ENCODE measurements at places on chromosomes 5 and 9.

- no peak overlapping the region for H3K4me3 ChIP-seq
- H3K27ac ChIP-seq, result no peak overlapping the region
- H3K4me1 ChIP-seq, result no peaks in the 10 kb centered on the region
Measured at GRCh38 chr5:72134226-72134899, 27.1 kb downstream of the MAP1B start.

- no peaks in the 10 kb centered on the region for H3K36me3 ChIP-seq
- DNase-seq, result no peak
- no peak overlapping the region for H3K27ac ChIP-seq
Measured at GRCh38 chr5:107517185-107518033, 153.3 kb downstream of the EFNA5 start.

DNA sequence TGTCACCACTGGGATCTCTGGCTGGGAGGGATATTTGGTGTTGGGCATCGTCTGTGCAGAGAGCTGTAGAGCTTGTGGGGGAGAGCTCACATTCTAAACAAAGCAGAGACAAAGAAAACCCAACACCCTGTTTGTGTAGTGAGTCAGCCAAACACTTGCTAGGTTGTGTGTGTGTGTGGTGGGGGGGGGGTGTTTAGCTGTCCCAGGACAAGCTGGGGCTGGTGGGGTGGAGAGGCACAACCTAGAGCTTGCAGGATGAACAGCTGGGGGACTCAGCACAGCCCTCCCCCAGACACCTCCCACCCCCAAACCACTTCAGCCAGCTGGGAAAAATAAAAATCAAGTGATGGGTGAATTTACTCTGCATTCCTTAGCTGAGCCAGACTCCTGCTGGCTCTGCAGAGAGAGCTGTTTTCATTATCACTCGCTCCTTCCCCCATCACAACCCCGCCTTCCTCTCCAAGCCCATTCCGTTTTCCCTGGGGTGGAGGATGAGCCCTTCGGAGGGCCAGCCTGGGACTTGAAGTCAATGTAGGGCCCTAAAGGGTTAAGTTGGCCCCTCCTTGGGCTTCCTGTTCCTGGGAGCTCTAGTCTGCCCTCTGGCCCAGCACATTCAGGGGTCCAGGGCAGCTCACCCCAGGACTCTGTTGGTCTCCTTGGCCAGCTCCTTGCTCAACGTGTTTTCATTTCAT lies 2.6 kb downstream of the OLFML2A start:
- H3K36me3 ChIP-seq, result no peaks in the 10 kb centered on the region
- peak overlapping the region; percentile 77 for H3K27ac ChIP-seq
- DNase-seq, result peak; percentile 32

DNA sequence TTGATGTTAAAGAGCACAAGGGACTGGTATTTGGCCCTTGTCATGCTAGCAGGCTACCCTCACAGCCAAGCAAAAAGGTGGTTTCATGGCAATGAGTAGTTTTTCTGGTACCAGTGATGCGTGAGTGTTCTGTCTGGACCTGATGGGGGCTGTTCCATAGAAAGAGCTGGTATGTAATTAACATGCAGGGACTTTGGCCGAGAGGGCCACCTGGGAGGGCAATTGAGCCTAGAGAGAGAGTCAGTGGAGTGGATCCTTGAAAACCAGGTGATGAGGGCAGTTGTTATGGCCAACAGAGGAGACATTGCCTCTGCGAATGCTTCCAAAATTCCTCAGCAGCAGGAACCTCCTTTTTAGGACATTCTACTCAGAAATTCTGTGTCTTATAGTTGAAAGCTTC lies 383.3 kb downstream of the PSAT1 start:
- no peaks in the 10 kb centered on the region for H3K36me3 ChIP-seq
- no peak overlapping the region for H3K4me3 ChIP-seq
- no peak for DNase-seq
- no peak overlapping the region for H3K27ac ChIP-seq
- H3K4me1 ChIP-seq, result no peaks in the 10 kb centered on the region

DNA sequence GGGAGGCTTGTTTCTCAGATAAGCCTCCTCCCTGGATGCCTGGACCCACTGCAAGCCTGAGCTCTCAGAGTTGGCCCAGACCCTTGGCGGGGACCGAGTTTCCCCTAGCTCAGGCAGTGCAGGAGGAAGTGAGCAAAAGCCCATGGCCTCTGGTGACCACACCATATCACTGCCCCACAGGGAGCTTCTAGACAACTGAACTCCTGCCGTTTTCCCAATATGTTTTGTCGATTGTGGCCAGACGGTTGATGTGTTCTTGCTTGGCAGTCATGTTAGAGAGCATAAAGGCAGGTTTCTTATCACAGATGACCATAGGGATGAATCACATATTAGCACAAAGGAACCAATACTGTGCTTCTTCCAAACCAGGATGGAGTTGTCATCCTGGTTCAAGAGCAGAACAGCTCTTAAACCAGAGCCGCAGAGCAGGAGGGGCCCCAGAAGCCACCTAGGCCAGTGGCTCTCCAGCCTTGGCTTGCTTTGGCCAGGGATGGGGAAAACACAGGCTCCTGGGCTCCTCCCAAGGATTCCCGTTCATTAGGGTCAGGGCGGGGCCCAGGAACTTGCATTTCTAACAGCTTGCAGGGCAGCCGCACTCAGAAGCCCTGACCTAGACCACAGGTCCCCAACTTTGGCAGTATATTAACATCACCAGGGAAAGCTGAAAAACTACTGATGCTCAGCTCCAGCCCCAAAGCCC lies 113.1 kb upstream of the TBC1D2 start:
- H3K27ac ChIP-seq, result no peak overlapping the region
- no peaks in the 10 kb centered on the region for H3K4me1 ChIP-seq
- no peaks in the 10 kb centered on the region for H3K27me3 ChIP-seq
- H3K4me3 ChIP-seq, result no peak overlapping the region

- no peaks in the 10 kb centered on the region for H3K27me3 ChIP-seq
- no peaks in the 10 kb centered on the region for H3K36me3 ChIP-seq
- H3K27ac ChIP-seq, result no peak overlapping the region
- no peak overlapping the region for H3K4me3 ChIP-seq
Measured at GRCh38 chr5:108720391-108720790, 27.3 kb upstream of the FER start.

DNA sequence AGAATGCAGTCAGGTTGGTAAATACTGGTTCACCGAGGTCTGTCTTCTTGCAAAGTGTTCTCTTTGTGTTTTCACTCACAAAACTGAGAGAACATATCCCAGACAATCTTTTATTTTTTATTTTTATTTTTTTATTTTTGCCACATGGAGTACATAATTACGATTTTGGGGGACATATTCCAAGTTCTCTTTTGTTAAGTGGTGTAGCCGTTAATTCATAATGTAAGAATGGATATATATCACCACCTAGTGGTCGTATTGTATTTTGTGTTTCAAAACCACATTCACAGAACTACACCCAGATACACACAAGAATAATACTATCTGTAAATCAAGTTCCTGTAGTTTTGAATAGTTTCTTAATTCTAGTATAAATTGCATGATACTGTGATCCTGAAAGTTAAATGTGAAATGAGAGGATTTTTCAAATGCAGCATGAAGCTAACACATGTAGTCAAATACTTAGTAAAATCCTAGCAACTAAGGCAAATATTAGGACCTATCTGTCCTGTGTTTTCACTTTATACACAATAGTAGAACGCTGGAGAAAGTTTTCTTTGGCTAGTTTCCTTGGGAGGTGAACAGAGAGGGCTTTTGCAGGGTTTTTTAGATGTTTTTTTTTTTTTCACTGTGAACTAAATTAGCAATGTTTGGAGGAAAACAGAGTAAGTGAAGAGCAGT lies 92.7 kb downstream of the VCAN start:
- no peak for DNase-seq
- H3K4me3 ChIP-seq, result no peak overlapping the region
- no peaks in the 10 kb centered on the region for H3K27me3 ChIP-seq

- no peaks in the 10 kb centered on the region for H3K4me1 ChIP-seq
- H3K27ac ChIP-seq, result no peak overlapping the region
- H3K36me3 ChIP-seq, result no peaks in the 10 kb centered on the region
- no peak overlapping the region for H3K4me3 ChIP-seq
- H3K27me3 ChIP-seq, result no peaks in the 10 kb centered on the region
Measured at GRCh38 chr5:89067362-89067761, 184.4 kb upstream of the MEF2C start.

DNA sequence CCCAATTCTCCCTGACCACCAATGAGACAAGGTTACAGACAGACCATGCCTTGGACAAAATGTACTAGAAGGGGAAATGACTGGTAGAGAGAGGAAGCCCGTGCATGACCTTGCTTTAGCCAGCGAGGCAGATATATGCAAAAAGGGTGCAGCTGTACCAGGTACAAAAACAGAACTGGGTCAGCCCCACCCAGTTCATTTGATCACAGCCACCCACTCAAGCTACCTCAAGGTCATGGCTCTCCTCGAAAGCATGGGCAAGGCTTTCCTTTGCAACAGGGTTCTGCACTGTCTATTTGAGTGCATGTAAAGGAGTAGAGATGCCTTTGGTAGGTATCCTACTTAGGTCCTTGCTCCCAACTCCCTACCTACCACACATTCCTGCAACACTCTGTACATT lies 33.3 kb downstream of the TLE1 start:
- no peaks in the 10 kb centered on the region for H3K36me3 ChIP-seq
- H3K27me3 ChIP-seq, result no peaks in the 10 kb centered on the region
- DNase-seq, result no peak
- no peak overlapping the region for H3K27ac ChIP-seq

GRCh38 chr5:85000671-85001070 lies 616.0 kb upstream of the EDIL3 start:
- no peak for DNase-seq
- H3K4me3 ChIP-seq, result no peak overlapping the region
- H3K36me3 ChIP-seq, result no peaks in the 10 kb centered on the region

DNA sequence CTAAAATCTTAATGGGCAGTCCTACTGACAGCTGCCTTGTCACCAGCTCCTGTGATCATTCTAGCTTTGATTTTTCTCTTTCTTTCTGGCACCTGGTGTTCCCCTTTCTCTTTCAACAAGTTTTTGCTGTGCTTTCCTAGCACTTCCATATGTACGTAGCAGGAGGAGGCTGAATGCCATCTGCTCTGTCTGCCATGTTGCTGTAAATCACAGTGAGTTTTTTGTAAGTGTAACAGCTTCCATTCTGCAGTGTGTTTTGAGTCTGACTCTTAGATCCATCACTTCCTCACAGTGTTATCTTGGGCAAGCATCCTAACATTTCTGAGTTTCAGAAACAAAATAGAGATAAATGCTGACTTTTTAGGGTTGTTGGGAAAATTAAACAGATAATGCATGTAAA lies 247.9 kb downstream of the DOCK8 start:
- no peaks in the 10 kb centered on the region for H3K4me1 ChIP-seq
- no peaks in the 10 kb centered on the region for H3K36me3 ChIP-seq
- no peaks in the 10 kb centered on the region for H3K27me3 ChIP-seq
- H3K4me3 ChIP-seq, result no peak overlapping the region
- DNase-seq, result no peak

DNA sequence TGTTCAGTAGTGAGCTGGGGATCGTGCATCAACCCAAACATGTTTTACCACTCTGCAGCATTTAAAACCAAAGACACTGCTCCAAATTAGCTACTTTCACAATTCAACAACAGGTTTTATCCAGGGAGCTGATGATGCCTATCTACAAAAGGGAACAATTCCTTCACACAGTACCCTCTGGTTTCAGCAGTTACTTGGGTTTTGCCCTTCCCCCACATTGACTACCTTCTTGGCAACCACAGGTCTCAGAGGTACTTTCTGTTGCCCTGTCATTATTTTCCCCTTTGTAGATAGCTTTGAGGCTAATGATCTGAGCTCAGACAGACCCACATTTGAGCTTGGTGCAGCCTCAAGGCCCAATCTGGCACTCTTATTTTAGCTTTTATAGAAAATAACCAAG lies 96.1 kb downstream of the WDR41 start:
- H3K4me1 ChIP-seq, result no peaks in the 10 kb centered on the region
- no peaks in the 10 kb centered on the region for H3K36me3 ChIP-seq
- no peak overlapping the region for H3K27ac ChIP-seq
- H3K27me3 ChIP-seq, result no peaks in the 10 kb centered on the region
- H3K4me3 ChIP-seq, result no peak overlapping the region

- peaks cover 10% of the 10 kb centered on the region for H3K36me3 ChIP-seq
- no peaks in the 10 kb centered on the region for H3K27me3 ChIP-seq
- no peaks in the 10 kb centered on the region for H3K4me1 ChIP-seq
- no peak for DNase-seq
- H3K27ac ChIP-seq, result no peak overlapping the region
Measured at GRCh38 chr9:136441681-136442245, 2.1 kb upstream of the INPP5E start.

- no peaks in the 10 kb centered on the region for H3K36me3 ChIP-seq
- H3K4me3 ChIP-seq, result no peak overlapping the region
- DNase-seq, result no peak
- no peaks in the 10 kb centered on the region for H3K4me1 ChIP-seq
Measured at GRCh38 chr9:7520396-7520795, 279.2 kb downstream of the DMAC1 start.

Data from breast epithelium (tissue), 4 donors.